HL-60 (cell line): ENCODE measurements at places on chromosomes 3 and 15.

- no peak for DNase-seq
Measured at GRCh38 chr15:60004846-60005351, 788 bp downstream of the FOXB1 start.

DNA sequence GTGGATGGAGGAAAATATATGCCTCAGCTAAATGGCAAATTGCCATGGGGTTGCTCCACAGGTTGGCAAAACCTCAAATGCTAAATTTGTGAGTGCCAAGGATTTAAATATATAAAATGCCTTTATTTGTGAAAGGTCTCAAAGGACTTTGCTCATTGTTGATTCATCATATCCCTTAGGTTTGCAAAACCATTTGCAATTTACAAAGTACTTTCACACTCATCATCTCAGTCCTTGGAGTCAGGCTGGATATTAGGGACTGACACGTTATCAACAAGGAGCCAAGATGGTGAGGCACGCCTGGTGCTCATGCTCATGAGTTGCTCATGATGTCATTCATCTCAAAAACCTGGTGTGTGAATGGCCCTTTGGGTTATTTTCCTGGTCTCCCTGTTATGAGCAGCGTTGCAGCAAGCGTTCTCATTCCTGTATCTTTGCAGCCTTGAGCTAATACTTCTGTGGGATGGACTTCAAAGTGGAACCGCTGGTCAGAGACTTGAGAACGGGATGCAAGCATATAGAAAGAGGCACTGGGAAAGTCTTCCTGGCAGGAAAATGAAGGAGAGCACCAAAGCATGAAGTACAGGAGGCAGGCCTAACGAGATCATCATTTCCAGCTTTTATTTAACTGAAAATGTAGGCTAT, 66.0 kb downstream of the MYO1E start:
- DNase-seq: no peak

GRCh38 chr3:15332405-15333098, at the start of gene SH3BP5:
Gene SH3BP5, minus strand, starts transcription at chr3:15332586. Its CDS starts 178 bp downstream, at chr3:15332408.
- DNase-seq: peak; percentile 32

- no peak for DNase-seq
Measured at GRCh38 chr3:133753779-133754164, 7.6 kb downstream of the TF start.

- peak; percentile 12 for DNase-seq
Measured at GRCh38 chr3:35908366-35909232, 269.3 kb downstream of the ARPP21 start.

DNA sequence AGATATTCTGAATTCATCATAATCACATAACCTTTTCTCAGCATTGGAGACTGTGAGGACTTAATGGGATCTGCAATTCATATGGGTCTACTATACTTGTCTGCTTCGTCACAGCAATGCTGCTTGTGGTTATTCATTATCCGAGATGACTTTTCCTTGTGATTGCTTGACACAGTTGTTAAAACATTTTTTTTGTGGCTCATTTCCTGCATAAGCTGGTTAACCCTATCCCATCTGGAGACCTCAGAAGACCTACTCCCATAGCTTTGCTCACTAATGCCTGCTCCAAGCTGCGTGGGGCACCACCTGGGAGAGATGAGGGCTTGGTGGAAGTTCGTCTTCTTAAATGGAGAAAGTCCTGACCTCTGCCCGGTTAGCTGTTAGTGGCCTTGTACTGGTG, 360.8 kb downstream of the CHST2 start:
- DNase-seq: no peak

GRCh38 chr3:74268753-74269152, 345.7 kb downstream of the CNTN3 start:
- no peak for DNase-seq

GRCh38 chr15:56244038-56244810, 545 bp upstream of the RFX7 start:
- no peak for DNase-seq

- no peak for DNase-seq
Measured at GRCh38 chr3:142886940-142887339, 1.9 kb downstream of the PCOLCE2 start.

DNA sequence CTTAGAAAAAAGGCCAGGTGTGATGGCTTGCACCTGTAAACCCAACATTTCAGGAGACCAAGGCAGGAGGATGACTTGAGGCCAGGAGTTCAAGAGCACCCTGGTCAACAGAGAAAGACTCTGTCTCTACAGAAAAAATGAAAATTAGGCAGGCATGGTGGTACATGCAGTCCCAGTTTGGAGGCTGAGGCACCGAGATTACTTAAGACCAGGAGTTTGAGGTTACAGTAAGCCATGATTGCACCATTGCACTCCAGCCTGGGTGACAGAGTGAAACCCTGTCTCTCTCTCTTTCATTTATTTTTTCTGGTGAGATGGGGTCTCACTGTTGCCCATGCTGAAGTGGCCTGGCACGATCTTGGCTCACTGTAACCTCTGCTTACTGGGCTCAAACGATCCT, 24.7 kb downstream of the IP6K1 start:
- no peak for DNase-seq

DNA sequence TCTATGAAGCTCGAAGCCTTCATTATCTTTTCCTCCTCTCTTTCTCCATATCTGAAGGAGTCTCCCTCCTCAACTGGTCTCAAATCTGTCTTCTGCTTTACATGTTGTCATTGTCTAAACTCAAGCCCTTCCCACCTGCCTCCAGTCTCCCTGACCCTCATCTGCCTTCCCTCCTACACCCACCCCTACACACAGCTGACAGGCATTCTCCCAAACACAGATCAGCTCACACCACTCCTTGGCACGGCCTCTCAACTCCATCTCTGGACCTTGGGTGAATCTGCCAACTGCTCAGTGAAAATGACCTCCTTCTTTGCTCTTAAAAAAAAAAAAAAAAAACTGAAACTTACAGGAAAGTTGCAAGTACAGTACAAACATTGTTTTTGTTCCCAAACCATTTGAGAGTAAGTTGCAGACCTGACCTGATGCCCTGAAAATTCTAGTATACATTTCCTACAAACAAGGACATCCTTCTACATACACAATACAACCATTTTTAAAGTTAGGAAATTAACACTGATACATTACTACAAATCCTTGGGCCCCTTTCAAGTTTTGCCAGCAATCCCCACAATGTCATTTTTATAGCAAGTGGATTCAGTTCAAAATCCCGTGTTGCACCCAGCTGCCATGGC, 49.4 kb upstream of the UBE2E1 start:
- DNase-seq: no peak

DNA sequence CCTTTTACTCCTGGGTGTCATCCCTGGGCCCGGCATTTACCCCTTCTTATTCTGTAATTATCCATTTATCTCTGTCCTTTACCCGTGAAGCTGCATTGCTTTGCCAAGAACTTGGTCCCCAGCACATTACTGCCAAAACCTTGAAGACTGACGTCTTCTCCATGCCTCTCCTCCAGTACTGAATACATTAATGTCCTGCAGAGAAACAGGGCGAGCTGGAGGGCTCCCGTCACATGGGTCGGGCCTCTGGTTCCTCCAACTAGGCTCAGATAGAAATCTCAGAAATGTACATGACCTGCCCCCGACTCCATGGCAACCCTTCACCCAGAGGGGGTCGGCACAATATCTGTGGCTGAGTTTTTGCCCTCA, 445 bp downstream of the EFCAB12 start:
- no peak for DNase-seq

DNA sequence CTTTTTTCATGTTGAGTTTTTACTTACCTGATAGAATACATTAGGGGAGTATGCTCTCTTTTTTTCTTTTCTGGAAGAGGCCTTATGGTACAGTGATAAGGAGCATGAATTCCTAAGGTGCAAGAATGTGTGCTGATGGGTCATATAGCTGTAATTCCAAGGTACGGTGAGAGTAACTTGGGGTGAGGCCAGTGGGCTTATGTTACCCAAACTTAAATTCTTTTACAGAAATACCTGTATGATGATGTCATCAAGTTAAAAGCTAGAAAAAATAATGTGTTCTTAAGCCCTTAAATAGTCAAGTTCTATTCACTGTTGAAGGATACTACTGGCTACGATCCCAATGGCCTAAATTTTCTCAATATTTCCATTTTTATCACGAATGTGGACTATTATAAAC, 111.2 kb downstream of the GMPS start:
- DNase-seq: no peak

DNA sequence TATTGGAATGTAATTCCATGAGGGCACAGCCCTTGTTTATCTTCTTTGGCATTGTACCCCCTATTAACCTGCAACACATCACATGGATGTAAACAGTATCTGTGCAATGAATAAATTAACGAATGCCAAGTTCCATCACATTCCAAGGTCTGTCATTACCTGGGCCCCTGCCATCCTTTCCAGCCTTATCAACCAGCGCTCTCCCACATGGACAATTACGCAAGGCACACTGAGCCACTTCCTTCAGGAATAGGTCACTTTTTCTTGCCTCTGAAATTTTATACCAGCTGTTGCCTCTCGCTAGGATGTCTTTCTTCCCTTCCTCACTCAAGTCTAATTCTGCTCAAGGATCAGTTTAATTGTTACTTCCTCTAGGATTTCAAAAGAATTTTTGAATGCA, 1051.8 kb upstream of the CFAP20DC start:
- no peak for DNase-seq

DNA sequence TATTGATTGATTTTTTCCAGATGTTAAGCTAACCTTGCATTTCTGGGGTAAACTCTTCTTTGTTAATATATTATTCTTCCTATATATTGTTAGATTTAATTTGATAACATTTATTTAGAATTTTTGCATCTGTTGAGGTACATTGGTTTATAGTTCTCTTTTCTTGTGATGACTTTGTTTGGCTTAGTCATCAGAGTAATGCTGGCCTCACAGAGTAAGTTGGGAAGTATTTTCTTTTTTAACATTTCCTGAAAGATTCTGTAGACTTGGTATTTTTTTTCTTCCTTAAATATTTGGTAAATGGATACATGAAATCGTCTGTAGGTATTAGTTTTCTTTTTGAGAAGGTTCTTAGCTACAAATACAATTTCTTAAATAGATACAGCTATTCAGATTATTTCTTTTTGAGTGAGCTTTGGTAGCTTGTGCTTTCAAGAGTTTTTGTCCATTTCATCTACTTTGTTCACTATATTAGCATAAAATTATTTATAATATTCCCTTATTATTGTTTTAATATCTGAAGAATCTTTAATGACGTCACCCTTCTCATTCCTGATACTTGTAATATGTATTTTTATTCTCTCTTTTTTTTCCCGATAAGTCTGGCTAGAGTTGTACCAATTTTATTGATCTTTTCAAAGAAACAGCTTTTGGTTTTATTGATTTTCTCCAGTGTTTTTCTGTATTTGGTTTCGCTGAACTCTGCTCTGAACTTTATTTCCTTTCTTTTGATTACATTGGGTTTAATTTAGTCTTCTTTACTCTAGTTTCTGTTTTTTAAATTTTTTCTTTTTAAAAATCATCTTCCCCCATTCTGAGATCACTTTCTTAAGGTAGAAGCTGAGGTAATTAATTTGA, 6.5 kb upstream of the HPS3 start:
- no peak for DNase-seq

DNA sequence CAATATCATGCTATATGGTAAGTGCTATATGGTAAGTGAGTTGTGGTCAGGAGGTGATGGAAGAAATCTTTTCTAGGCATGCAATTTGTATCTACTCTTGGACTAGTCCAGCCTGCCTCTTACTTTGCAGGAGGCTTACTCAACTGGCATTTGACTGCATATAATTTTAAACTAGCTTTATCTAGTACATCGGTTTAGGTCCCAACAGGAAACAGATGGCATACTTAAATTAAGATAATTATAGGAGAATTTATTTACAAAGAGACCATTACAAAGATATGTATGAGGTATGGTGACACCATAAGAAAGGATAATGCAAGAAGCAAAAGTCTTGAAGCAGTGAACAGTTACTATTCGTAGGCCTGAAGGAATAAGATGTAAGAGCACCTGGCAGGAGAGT, 7.8 kb downstream of the SLC28A2 start:
- no peak for DNase-seq
